ENCODE measurements at places on chromosomes 5 and 9.

DNA sequence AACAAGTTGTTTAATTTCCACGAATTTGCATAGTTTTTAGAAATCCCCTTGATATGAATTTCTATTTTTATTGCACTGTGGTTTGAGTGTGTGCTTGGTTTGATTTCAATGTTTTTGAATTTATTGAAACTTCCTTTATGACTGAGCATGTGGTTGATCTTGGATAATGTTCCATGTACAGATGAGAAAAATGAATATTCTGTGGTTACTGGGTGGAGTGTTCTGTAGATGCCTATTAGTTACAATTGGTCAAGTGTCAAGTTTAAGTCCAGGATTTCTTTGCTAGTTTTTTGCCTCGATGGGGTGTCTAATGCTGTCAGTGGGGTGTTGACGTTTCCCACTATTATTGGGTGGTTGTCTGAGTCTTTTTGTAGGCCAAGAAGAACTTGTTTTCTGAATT is 319.5 kb upstream of the ACTBL2 start:
- DNase-seq = no peak

- DNase-seq = no peak
Measured at GRCh38 chr9:119369680-119370366, 588 bp upstream of the BRINP1 start.

DNA sequence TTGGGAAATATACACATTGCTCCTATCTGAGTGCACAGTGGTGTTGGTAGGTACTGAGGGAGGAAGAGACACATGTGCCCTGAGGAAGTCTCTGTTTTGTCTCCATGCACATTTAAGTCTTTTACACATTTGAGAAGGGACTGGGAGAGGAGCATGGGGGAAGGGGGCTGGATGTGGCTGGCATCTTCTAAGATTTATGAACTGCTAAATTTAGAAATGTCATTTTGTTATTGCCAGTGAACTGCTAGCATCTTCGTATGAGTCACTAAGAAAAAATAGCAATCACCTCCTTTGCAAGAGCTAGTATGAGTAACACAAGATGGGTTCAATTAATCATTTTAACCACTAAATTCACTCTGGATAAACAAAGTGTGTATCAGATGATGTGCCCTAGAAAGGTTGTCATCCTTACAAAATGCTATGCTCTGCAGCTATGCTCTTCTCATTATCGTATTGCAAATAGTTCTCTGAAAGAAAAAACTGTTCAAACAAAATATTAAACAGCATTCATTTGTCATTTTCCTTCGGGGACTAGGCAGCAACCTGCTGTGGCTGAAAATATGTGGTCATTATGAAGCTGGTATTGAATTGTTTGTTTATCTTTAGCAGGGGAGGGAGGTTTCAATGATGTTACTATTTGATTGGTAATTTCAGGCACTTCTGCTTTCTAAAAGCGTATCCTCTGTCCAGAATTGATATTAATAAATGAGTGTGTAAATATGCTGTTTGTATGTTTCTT is 236.5 kb downstream of the DMRTA1 start:
- no peak for DNase-seq

DNA sequence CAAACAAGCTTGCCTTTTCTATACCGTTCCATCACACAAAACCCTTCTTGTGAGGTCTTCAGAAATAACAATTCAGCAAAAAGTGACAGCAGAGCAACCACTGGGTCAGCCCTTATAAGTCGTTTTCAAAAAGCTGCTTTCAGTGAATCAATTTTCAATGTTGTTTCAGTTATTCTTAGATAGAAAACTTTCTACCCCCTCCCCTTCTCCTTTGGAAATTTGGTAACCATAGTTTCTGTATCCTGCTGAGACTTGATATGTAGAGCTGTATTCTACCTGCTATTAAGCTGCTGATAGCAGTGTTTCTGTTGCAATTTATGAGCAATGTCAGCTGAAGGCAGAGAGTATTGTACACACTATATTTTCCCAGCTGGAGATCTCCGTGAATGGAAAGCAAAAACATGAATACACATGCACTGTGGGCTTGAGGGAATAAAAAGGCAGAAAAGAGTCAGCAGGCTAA is 75.7 kb downstream of the ZNF608 start:
- DNase-seq = no peak

DNA sequence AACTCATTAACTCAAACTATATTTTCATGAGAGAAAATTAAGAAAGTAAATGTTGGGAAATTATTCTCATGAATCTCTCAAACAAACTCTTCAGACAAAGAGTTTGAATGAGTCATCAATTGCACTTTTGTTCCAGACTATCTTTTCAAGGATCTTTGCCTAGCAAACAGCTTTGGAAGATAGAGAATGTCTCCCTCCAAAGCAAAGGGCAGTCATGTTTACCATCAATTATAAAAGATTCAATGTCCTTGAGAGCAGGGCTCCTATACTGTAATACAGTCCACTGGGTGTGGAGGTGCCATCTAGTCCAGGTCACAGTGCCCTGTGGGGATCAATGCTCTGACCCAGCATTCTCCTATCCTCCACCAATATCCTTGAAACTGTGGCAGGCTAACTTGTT is 1429.3 kb downstream of the EFNA5 start:
- no peak for DNase-seq
